ENCODE measurements at places on chromosomes 13 and 19.

DNA sequence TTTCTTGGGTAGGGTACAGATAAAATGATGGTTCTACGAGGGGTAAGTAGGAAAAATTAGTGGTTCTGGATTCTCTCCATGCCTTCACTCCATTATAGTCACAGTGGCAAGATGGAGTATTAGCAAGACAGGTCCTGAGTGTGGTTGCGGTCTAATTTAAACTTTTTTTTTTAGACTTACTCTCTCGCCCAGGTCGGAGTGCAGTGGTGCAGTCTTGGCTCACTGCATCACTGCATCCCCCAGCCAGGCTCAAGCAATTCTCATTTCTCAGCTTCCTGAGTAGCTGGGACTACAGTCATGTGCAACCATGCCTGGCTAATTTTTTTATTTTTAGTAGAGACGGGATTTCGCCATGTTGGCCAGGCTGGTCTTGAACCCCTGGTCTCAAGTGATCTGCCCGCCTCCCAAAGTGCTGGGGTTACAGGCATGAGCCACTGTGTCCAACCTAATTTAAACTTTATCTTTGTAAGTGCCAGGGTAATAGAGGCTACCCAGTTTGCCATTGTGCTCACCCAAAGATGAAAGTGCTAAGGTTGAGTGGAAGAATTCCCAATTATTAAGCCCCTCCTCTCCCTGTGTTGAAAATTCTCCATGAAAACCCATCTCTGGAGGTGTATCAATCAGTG is 135.6 kb downstream of the TM9SF2 start:
- no peaks in the 10 kb centered on the region for H3K36me3 ChIP-seq
- no peak overlapping the region for H3K27ac ChIP-seq
- no peak for DNase-seq
- H3K4me3 ChIP-seq, result no peak overlapping the region

DNA sequence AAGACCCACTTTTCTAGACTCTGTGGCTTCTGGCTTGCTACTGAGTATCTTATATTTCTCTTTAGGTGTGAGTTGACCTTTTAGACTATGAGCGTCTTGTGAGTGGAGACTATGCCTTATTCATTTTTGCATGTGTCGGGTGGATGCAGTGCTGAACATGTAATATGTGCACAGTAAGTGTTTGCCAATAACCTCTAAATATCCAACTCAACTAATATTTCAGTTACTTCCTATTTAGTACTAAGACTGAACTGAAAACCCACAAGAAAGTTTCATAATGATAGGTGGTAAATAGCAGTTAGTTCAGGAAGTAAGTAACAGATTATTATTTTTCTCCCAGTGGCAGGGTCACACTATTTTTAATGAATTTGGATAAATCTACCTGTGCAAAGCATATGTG is 269.3 kb downstream of the KCNRG start:
- H3K36me3 ChIP-seq, result no peaks in the 10 kb centered on the region
- H3K4me1 ChIP-seq, result no peaks in the 10 kb centered on the region
- no peak overlapping the region for H3K27ac ChIP-seq
- H3K4me3 ChIP-seq, result no peak overlapping the region
- H3K27me3 ChIP-seq, result no peaks in the 10 kb centered on the region

DNA sequence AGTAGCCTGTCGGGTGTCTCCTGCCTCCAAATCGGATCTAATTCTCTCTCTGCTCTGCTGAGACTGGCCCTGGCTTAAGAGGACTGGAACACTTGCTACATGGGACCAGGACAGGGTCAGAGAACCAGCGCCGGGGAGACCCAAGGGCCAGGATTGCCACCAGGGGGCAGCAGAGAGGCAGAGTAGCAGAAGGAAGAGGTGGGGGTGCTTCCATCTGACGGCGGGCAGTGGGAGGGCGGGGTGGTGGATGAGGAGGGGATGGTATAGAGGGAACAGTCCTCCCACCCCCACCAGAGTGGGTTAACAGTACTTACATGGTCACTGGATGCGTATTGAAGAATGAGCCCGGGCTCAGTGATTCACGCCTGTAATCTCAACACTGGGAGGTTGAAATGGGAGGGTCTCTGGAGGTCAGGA is 11.9 kb downstream of the SELENOW start:
- H3K4me3 ChIP-seq, result no peak overlapping the region
- H3K36me3 ChIP-seq, result peaks cover 6% of the 10 kb centered on the region
- no peak overlapping the region for H3K27ac ChIP-seq

DNA sequence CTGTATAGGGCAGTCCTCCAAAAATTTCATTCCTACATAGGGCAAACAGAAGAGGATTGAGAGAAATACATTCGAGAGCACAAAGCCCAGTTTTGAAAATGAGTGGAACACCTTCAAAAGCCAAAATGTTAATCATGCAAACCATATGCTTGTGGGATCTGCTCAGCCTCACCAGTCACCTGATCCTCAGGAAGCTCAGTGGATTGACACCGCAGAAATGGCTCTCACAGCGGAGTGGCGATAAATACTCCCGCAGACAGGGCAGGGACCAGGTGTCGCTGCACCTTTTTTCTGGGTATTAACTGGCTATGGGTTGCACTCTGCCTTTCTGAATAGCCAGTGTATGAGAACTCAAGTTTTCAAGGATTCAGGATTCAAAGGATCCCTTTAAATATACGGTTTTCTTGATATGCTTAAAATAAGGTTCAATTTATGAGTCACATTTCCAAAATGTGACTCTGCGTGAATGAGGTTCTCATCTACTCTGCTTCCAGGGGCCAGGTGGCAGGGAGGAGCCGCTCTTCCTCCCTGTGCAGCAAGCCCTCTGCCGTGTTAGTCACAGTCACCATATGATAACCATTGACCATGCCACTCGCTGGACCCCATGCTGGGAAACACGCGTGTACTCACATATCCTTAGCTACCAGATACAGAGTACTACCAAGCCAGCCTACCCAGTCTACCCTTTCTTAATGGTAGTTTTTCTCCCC is 18.3 kb upstream of the DHRS12 start:
- no peaks in the 10 kb centered on the region for H3K27me3 ChIP-seq
- no peaks in the 10 kb centered on the region for H3K36me3 ChIP-seq
- no peak for DNase-seq
- peak overlapping the region; percentile 42 for H3K27ac ChIP-seq
- peaks cover 32% of the 10 kb centered on the region for H3K4me1 ChIP-seq

DNA sequence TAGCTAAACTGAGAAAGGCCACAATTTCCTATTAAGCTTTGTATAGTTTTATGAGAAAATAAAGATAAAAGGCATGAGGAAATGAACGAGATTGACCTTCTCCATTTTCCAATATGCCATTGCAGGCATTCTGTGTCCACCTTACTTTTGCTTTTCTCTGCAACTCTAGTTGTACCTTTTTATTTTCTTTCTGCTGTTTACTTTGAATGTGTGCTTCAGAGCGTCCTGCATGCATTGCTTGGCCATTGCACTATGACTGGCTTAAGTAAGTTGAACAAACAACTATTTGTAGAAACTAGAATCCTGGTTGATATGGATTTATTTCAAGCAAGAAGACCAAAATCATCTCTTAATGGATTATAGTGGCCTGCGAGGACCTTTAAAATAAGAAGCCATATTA is 510.3 kb downstream of the GPC6 start:
- no peak overlapping the region for H3K4me3 ChIP-seq
- no peak for DNase-seq
- no peak overlapping the region for H3K27ac ChIP-seq
- H3K36me3 ChIP-seq, result no peaks in the 10 kb centered on the region
- H3K4me1 ChIP-seq, result no peaks in the 10 kb centered on the region
- no peaks in the 10 kb centered on the region for H3K27me3 ChIP-seq

GRCh38 chr13:32047793-32048192 is 16.2 kb downstream of the FRY start:
- DNase-seq, result no peak
- H3K4me3 ChIP-seq, result no peak overlapping the region
- H3K27ac ChIP-seq, result no peak overlapping the region

- peaks cover 50% of the 10 kb centered on the region for H3K4me1 ChIP-seq
- DNase-seq, result no peak
- peaks cover 34% of the 10 kb centered on the region for H3K36me3 ChIP-seq
- peak overlapping the region; percentile 66 for H3K27ac ChIP-seq
Measured at GRCh38 chr19:41886761-41887710, 4.1 kb downstream of the ARHGEF1 start.

DNA sequence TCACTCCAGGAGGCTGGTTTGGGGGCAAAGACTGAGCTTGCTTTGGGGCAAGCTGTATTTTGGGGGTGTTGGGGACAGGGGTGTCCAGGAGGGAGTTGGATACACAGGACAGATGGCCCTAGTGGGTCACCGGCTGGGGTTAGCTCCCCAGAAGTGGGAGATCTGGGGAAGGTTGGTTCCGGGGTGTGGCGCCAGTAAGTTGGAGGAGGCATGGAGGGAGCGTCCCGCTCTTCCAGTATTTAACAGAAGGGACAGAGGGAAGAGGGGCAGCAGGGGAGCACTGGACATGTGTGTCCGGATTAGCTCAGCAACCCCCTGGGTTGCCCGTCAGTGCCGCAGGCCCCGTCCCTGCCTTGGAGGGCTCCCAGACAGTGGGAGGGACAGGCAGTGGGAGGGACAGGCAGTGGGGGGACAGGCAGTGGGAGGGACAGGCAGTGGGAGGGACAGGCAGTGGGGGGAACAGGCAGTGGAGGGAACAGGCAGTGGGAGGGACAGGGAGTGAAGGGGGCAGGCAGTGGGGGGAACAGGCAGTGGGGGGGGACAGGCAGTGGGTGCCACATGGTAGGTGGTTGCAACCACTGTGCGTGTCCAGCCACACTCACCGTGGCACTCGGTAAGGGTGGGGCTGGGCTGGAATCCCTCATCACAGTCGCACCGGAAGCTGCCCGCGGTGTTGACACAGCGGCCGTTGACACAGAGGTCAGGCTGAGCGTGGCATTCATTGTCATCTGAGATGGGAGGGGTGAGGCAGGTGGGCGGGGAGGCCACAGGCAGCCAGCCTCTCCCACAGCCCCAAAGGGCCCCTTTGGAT is 33.2 kb downstream of the CCL25 start:
- H3K4me1 ChIP-seq, result no peaks in the 10 kb centered on the region
- no peaks in the 10 kb centered on the region for H3K27me3 ChIP-seq
- DNase-seq, result no peak
- no peak overlapping the region for H3K4me3 ChIP-seq
- H3K36me3 ChIP-seq, result no peaks in the 10 kb centered on the region

DNA sequence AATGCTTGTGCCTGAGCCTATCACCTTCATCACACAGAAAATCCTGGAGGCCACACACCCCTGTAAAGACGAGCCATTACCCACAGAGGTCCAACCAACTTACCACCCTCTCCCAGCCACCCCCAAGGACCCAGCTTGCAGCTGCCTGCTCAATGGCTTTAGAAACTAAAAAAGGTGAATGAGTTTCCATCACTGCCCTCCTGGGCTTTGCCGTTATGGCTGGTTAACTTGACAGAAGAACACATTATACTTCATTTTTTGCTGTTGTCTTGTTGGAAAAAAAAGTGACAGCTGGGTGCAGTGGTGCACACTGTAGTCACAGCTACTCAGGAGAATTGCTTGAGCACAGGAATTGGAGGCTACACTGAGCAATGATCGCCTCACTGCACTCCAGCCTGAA is 17.4 kb upstream of the FEM1A start:
- H3K36me3 ChIP-seq, result no peaks in the 10 kb centered on the region
- H3K27ac ChIP-seq, result no peak overlapping the region
- H3K27me3 ChIP-seq, result peaks cover 8% of the 10 kb centered on the region
- no peaks in the 10 kb centered on the region for H3K4me1 ChIP-seq
- no peak overlapping the region for H3K4me3 ChIP-seq
- no peak for DNase-seq

- no peak for DNase-seq
- H3K27ac ChIP-seq, result no peak overlapping the region
- no peaks in the 10 kb centered on the region for H3K36me3 ChIP-seq
- no peaks in the 10 kb centered on the region for H3K4me1 ChIP-seq
- no peak overlapping the region for H3K4me3 ChIP-seq
Measured at GRCh38 chr13:92473765-92474475, 752.7 kb upstream of the GPC6 start.

DNA sequence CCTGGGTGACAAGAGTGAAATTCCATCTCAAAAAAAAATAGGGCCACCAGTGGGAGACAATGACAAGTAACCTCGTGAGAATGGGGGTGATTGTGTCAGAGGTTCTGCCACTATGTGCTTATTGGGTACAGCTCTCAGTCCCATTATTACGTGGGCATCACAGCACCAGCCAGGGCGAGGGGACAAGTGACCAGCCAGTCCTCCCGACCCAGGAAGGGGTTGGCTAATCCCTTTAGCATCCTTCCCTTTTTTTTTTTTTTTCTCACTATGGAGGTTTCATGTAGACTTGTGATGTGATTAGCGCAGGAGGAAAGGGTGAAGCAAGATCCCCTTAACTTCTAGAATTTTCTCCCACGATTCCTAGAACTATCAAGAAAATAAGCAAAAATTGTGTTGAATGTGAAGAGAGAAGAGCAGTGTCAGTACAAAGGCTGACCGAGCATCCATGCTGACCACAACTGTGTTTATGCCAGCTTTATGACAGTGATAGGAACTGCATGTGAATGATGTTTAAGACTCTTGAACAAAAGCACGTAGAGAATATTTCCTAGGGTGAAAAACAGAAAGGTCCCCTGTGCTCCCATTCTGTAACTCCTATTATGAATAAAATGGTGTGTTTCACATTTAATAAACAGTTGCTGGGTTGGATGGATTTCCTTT is 50.0 kb downstream of the ALOX5AP start:
- H3K4me1 ChIP-seq, result no peaks in the 10 kb centered on the region
- no peak overlapping the region for H3K27ac ChIP-seq
- H3K27me3 ChIP-seq, result no peaks in the 10 kb centered on the region

DNA sequence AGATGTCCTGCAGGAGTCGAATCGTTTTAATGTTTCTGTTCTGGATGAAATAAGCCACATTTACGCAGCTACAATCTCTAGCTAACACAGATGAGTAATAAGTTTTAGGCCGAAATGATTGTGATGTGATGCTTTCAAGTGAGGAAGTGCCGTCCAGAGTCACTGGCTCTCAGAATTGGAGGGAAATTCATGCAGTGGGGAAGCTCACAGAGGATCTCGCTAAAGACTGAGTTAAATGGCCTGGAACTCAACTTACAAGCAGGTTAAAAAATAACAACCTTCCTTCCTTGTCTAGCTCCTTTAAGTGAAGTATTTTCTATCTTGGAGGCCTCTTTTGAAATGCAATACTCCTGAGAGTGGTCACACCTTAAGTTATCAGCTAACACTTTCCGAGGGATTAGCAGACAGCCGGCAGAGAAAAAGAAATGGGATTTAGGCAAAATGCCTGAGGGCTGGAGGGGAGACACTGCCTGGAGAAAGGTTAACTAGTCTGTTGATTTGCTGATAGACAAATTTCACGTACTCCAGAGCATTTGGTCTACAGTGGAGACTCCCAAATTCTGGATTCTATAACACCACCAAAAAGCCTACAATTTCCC is 74.2 kb downstream of the IRS2 start:
- H3K36me3 ChIP-seq, result no peaks in the 10 kb centered on the region
- no peak overlapping the region for H3K4me3 ChIP-seq
- no peaks in the 10 kb centered on the region for H3K27me3 ChIP-seq
- DNase-seq, result no peak
- no peak overlapping the region for H3K27ac ChIP-seq

- H3K27me3 ChIP-seq, result peaks cover 15% of the 10 kb centered on the region
- no peak overlapping the region for H3K27ac ChIP-seq
- no peak overlapping the region for H3K4me3 ChIP-seq
- no peaks in the 10 kb centered on the region for H3K4me1 ChIP-seq
- peak; percentile 32 for DNase-seq
Measured at GRCh38 chr19:41848666-41849065, 3.8 kb downstream of the DMRTC2 start.

GRCh38 chr19:33227870-33228599 is 2.4 kb upstream of the SLC7A10 start:
- DNase-seq, result no peak
- H3K36me3 ChIP-seq, result no peaks in the 10 kb centered on the region
- no peak overlapping the region for H3K4me3 ChIP-seq
- H3K27ac ChIP-seq, result no peak overlapping the region
- H3K27me3 ChIP-seq, result peaks cover 41% of the 10 kb centered on the region

- no peaks in the 10 kb centered on the region for H3K27me3 ChIP-seq
- no peak overlapping the region for H3K4me3 ChIP-seq
- no peaks in the 10 kb centered on the region for H3K4me1 ChIP-seq
- no peak overlapping the region for H3K27ac ChIP-seq
- no peak for DNase-seq
Measured at GRCh38 chr13:75258159-75258782, 223.7 kb downstream of the TBC1D4 start.

All from upper lobe of right lung (tissue), 1 donor.